ENCODE measurements at places on chromosomes 12 and 14. TPM values are rescaled to one million over a fixed set of nuclear protein-coding genes. Genes with fewer than 3 reads are reported as not detected.

GRCh38 chr14:101150039-101150610, 246.6 kb upstream of the RTL1 start:
- no peak for DNase-seq

- no peak for DNase-seq
These were observed 4.7 kb upstream of the RHOF start for GRCh38 chr12:121797937-121798786.

GRCh38 chr12:126492181-126492580, 1426.9 kb downstream of the AACS start:
- no peak for DNase-seq

- peak; percentile 24 for DNase-seq
These were observed 1.1 kb downstream of the TAOK3 start for GRCh38 chr12:118371321-118372282.

Gene CATSPERB
- total RNA-seq: 0.60 TPM

Data from activated CD8-positive, alpha-beta T cell treated with anti-CD3 and anti-CD28 coated beads for 36 hours (primary cell).